ENCODE measurements at places on chromosomes 16 and 17.

DNA sequence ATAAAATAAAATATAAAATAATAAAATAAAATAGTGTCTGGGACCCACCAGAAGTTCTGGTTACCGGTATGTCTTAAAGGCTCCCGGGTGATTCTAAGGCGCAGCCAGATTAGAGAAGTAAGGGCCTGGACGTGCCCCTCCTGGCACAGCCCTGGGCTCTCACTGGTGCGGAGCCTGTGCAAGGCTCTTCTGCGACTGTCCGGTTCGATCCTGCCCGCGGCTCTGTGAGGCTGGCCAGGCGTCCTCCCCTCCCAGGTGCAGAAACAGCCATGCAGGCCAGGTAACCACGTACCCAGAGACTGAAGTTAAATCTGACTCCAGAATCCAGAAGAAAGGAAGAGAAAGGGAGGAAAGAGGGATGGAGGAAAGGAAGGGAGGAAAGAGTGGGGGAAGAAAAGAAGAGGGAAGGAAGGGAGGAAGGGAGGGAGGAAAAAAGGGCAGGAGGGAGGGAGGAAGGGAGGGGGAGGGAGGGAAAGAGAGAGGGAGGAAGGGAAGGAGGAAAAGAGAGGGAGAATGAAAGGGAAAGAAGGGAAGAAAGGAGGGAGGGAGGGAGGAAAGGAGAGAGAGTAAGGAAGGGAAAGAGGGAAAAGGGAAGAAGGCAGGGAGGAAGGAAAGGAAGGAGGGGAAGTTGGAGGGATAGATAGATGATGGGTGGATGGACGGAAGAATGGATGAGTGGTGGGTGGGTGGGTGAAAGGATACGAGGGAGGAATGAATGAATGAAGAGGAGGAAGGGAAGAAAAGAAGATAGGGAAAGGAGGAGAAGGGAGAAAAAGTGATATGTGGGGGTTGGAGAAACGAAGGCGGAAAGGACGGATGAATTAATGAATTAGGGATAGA, 42.3 kb downstream of the C16orf82 start:
- DNase-seq = no peak

DNA sequence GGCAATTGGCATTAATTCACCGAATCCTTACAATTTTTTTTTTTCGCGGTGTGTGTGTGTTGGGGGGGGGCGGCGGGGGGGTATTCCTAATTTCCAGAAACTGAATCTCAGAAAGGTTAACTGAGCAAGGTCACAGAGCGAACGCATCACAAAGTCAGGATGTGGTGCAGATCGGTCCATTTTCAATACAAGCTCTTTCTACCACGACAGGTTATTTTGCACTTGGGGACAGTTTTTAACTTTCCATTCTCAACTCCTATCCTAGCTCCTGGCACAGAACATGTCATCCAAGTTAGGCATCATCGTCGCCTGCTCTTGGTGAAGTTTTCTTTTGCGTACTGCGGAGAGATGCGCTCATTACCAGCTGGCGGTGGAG, 15.4 kb upstream of the ERN1 start:
- DNase-seq = no peak

GRCh38 chr17:73401911-73402310, 90.1 kb upstream of the CDC42EP4 start:
- peak; percentile 58 for DNase-seq

DNA sequence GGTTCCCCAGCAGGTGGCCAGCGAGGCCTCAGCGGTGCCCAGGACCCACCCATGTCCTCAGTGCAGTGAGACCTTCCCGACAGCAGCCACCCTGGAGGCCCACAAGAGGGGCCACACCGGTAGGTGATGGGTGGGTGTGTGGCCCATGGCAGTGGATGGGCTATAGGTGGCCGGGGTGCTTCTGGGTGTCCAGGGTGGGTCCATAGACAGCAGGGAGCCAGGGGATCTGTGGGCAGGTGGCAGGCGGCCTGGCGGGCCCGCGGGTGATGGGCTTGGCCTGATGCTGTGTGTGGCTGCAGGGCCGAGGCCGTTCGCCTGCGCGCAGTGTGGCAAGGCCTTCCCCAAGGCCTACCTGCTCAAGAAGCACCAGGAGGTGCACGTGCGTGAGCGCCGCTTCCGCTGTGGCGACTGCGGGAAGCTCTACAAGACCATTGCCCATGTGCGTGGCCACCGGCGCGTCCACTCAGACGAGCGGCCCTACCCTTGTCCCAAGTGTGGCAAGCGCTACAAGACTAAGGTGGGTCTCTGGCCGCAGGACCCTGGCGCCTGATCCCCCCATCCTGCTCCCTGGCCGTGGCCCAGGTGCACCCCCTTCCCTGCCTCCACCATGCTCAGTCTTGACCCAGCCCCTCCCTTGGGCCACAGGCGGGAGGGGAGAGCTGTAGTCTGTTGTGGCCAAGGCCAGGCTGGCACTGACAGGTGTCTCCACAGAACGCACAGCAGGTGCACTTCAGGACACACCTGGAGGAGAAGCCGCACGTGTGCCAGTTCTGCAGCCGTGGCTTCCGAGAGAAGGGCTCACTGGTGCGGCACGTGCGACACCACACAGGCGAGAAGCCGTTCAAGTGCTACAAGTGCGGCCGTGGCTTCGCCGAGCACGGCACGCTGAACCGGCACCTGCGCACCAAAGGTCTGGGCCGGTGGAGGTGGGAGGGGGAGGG, 2.1 kb upstream of the DNASE1L2 start:
- no peak for DNase-seq

GRCh38 chr17:59533694-59534093, 31.7 kb upstream of the DHX40 start:
- DNase-seq = no peak

GRCh38 chr17:6047966-6048365, 22.2 kb upstream of the WSCD1 start:
- no peak for DNase-seq

DNA sequence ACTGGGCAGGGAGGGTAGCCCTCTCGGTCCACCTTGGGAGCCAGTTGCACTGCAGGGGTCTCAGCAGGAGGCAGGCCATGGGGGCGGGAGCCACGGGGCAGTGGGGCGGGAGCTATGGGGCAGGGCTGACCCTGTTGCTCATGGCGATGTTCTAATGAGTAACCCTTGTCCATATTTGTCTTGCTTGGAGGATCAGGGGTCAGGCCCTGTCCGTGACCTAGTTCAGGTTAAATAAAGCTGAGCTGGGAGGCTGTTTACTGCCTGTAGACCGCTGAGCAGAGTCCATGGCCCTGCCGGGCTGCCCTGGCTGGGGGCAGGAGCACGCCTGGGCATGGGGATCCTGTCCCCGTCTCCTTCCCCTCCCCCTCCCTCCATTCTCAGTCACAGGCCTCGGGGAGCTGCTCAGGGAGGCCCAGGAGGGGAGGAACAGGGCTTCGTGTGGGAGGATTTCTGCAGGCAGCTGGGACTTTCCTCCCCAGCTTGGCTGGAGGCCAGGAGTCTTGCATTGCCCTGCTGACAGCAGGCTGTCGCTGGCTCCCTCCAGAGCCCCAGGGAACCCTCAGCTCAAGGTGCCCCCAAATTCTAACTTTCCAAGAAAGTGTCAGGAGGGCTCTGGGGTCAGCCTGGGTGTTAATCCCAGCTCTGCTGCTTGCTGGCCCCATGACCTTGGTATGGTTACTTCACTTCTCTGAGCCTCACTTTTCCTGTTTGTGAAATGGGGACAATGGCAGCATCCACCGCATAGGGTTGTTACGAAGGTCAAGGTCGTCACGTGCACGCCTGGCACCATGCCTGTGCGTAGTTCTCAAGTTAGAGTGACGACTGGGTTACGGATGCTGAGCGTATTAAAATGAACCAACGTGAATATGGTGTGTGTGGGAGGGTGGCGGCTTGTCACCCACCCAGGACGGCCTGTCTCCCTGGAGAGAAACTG, 6.1 kb upstream of the SERPINF2 start:
- peak; percentile 82 for DNase-seq

DNA sequence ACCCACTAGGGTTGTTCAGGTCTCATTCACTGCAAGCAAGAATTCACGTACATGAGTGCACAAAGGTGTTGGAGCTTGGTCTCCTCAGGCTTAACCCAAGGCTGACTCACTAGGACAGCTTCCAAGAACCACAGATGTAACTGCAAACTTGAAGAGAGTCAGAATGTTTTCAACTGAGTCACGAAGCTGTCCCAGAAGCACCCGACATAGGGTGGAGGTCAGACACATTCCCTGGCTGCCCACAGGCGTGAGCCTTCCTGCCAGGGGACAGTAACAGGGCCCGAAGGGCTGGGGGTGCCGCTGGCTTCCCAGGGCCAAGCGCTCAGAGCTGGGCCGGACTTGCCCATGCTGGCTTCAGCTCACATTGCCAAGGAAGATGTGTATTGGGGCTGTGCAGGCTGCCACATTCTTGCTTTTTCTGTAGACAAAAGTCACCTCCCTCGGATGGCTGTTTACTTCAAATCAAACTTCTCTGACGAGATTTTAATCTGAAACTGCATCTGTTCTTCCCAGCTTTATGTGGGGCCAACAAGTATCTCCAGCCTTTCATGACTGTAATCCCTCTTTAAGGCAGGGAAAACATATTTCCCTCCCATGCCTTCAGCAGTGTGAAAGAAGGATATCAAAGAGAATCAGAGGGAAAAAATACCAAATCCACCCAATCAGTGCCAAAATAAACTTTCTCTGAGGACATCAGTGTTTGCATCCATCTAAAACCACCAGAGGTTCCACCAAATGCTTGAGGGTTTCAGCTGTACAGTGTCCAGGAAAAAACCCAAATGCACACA, 14.3 kb downstream of the CMTM3 start:
- DNase-seq = no peak

DNA sequence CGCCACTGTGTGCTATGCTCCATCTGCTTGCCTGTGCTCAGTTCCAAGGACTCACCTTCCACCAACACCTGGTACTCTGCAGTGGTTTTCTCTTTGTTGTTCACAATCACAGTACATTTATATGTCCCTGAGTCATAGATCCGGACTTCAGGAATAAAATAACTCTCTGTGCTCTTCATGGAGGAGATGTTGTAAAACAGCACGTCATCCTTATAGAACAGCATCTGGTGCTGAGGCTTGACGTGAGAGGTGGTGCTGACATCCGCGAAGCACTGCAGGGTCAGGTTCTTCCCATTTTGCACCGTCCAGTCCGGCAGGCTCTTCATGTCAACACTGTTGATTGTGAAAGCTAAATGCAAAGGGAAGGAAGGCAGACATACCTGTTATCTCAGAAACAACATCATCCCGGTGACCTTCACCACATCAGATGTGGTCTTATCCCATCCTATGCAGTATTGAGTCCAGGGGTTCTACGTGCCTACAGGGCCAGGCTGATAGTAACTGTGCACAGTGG, 12.8 kb downstream of the PECAM1 start:
- no peak for DNase-seq

- DNase-seq = no peak
These were observed 3.8 kb downstream of the PRR15L start for GRCh38 chr17:47953909-47954308.

GRCh38 chr16:76235426-76235825, 41.8 kb upstream of the CNTNAP4 start:
- no peak for DNase-seq

DNA sequence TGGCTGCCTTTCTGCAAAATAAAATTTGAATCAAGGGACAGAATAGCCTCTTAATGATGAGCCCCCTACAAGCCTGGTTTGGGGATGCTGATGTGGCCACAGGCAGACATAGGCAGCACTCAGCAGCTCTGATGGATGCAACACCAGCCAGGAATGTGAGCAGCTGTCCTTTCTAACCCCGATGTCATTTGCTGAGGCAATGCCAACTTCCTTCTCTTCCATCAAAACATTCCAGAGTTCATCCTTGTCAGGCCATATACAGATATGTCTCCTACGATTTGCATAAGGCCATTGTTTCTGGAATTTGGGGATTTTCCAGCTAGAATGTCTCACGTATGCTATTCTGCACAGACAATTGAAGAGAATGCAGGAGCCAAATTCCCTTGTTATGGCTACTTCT, 52.1 kb upstream of the MYOCD start:
- DNase-seq = no peak

Data from left cardiac atrium (tissue), 4 donors.